ENCODE measurements at places on chromosomes 2 and 18. TPM values are rescaled to one million over a fixed set of nuclear protein-coding genes. Genes with fewer than 3 reads are reported as not detected.

DNA sequence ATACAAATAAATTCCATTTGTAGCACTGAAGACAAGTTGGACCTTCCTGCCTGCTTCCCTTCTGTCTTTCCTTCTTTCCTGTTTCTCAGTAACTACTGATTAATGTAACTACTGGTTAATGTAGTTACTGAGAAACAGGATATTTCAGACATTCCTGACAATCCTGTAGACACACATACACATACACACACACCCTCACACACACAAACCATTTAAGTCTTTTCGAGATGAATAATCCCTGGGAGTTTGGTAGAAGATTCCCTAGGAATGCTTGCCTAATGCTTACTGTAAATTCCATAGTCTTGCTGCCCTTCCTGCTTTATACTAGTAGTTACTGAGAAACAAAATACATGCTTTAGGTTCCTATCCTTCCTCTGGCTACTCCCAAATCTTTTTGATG lies 83.9 kb downstream of the PIK3C3 start:
- peaks cover 10% of the 10 kb centered on the region for H3K36me3 ChIP-seq
- no peak for DNase-seq
- H3K27me3 ChIP-seq = no peaks in the 10 kb centered on the region
- peaks cover 8% of the 10 kb centered on the region for H3K4me1 ChIP-seq
- no peak overlapping the region for H3K4me3 ChIP-seq

CD28 gene
- total RNA-seq = 177 TPM

DNA sequence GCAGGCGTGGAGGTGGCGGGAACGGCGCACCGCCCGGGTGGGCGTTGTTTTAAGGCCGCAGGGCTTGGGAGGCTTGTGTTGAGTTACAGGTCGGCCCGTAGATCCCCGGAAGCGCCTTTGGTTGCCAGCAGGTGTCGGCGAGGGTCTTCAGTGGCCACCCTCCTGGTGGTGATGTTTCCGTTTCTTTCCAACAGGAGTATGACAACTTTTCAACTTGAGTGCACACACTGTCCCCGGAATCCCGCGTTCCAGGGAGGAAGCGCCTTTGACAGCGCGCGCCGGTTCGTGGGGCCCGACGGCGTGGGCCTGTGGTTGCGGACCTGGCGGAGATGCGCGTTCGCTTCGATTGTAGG lies 1.0 kb upstream of the HDAC4 start:
- H3K36me3 ChIP-seq = no peaks in the 10 kb centered on the region
- peak overlapping the region; percentile 92 for H3K4me3 ChIP-seq
- H3K27ac ChIP-seq = peak overlapping the region; percentile 95
- H3K27me3 ChIP-seq = no peaks in the 10 kb centered on the region
- H3K4me1 ChIP-seq = peaks cover 18% of the 10 kb centered on the region
- DNase-seq = peak; percentile 25

DQX1 gene
- 0.23 TPM for total RNA-seq

DNA sequence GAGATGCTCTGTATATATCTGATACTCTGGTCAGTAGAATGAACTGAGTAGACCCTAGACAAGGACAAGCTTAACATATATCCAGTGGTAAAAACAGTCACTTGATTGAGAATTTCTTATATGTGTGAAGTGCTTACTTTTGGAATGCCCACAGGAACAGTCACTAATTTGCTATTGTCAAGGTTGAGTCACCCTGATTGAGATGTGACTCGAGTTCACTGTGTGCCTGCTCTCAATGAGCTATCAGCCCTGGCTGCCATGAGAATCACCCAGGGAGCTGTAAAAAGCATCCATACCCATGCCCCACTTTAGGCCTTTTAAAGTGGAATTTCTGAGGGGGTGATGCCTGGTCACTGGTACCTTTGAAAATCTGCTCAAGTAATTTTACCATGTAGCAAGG lies 283.7 kb downstream of the SUCLG1 start:
- H3K4me3 ChIP-seq = no peak overlapping the region
- no peaks in the 10 kb centered on the region for H3K36me3 ChIP-seq
- no peak for DNase-seq
- peaks cover 31% of the 10 kb centered on the region for H3K27me3 ChIP-seq
- no peaks in the 10 kb centered on the region for H3K4me1 ChIP-seq

DNA sequence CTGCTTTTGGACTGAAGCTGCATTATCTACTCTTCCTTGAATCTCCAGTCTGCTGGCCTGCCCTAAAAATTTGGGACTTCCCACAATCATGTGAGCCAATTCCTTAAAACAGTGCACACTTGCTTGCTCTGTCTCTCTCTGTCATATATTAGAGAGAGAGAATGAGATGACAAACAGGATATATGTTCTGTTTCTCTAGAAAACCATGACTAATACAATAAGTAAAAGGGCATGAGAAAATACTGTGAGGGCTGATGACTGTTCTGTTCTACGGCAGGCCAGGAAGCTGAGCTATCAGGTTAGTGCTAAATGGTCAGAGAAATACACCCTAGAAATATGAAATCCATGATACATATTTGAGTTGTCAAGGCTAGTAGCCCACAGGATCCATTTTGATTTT lies 1896.8 kb upstream of the CELF4 start:
- DNase-seq = no peak
- no peak overlapping the region for H3K27ac ChIP-seq
- no peaks in the 10 kb centered on the region for H3K36me3 ChIP-seq
- H3K4me3 ChIP-seq = no peak overlapping the region

GRCh38 chr2:128369602-128370467 lies 51.2 kb upstream of the HS6ST1 start:
- no peak overlapping the region for H3K27ac ChIP-seq
- no peaks in the 10 kb centered on the region for H3K36me3 ChIP-seq
- peaks cover 16% of the 10 kb centered on the region for H3K27me3 ChIP-seq
- H3K4me1 ChIP-seq = peaks cover 4% of the 10 kb centered on the region
- DNase-seq = no peak
- H3K4me3 ChIP-seq = no peak overlapping the region

- DNase-seq = no peak
- H3K4me1 ChIP-seq = peaks cover 18% of the 10 kb centered on the region
- H3K27me3 ChIP-seq = no peaks in the 10 kb centered on the region
- no peak overlapping the region for H3K4me3 ChIP-seq
Observed at GRCh38 chr2:8552293-8552801, 129.5 kb upstream of the ID2 start.
